Activated CD4-positive, alpha-beta T cell treated with anti-CD3 and anti-CD28 coated beads, Interleukin-2, Interleukin-4, amounts not matched to agents 100 ng/mL and 50 ng/mL, durations not matched to agents 16 hours and 8 hours (primary cell): ENCODE measurements at places on chromosomes 2 and 18.

DNA sequence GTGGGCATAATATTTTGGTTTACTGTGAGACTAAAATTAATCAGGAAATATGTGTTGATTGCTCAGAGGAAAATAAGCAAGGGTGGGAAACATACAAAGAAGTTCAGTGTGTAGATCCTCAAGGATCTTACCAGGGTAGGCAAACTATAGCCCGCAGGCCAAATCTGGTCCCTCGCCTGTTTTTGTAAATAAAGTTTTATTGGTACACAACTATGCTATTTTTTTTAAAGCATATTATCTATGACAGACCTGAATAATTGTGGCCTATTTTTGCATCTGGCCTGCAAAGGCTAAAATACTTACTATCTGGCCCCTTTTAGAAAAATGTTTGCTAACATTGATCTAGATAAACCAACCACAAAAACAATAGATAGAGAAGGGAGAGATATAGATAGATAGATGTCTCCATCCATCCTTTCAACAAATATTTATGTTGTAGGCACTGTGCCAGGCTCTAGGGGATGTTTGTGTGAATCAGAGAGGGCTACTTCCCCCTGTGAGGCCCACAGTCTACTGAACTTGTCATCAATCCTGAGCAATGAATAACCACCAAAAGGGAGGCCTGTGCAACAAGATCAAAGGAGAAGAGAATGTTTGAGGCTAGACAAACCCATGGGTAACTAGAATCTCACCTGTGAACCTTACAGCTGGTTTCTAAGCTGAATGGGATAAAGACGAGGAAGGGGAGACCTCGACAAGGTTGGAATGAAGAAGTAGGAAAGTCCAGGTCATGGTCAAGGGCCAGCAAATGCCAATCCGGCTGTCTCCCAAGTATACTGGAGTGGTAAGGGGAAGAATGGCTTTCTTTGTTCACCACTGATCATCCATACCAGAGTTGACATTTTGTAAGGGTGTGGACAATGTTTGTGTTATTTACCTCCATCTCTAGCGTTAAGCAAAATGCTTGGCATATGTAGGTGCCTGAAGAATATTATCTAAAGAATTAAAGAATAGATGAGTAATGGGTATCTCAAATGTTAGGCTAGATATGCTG, 23.6 kb downstream of the ALPK2 start:
- DNase-seq: peak; percentile 19

- no peak for DNase-seq
Observed at GRCh38 chr2:200159357-200159707, 147.2 kb upstream of the SPATS2L start.

- DNase-seq: no peak
Observed at GRCh38 chr2:10538224-10538894, 90.2 kb upstream of the ODC1 start.

DNA sequence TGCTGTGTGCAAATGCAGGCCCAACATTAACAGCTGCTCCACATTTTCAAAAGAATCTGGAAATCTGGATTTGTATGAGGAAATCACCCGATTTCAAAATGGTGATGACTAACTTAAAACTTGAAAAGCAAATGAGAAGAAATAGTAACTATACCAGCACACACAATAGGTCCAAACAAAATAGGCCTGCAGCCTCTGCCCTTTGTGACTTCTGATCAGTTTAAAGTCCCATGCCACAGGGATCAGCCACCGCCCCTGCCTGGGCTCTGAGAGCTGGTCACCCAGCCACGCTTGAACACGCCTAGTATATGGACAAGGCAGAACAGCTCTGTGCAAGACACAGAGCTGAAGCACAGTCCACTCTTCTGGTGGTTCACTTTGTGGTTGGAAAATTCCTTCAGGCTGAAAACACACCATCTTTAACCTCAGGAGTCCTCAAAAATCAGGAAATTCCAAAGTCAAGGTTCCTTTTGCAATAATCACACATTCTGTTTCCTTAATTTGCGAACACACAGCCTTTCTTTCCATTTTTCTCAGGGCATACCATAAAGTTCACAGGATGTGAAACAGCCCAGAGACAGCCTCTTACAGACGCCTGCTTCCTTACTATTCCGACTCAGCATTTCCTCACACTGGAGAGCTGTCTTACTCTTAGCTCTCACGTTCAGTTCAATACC, 150.1 kb upstream of the RIOK3 start:
- peak; percentile 22 for DNase-seq

- no peak for DNase-seq
Observed at GRCh38 chr2:207450186-207450585, 79.6 kb upstream of the CREB1 start.

GRCh38 chr2:118065015-118065706, 23.1 kb upstream of the INSIG2 start:
- no peak for DNase-seq

DNA sequence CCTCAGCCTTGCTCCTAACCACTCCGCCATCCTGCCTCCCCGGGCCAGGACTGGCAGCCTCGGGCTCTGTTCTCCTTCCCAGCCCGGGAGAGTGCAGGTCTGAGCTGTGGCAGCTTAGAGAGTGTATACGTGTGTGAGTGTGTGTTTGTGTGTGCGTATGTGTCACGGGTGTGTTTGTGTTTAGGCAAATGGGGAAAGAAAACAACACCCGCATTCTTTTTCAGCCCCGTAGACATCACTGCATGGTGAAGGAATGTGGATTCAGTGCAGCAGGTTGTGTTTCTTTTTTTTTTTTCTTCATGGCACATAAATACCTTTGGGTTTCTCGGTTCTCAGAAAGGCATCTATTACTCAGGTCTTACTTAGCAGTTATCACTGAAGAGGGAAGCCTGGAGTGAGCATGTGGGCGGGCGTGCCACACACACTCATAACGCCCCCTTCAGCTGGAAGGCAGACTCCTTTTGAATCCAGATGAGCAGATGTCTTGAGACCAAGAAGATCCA, 44.2 kb downstream of the GLI2 start:
- DNase-seq: no peak

DNA sequence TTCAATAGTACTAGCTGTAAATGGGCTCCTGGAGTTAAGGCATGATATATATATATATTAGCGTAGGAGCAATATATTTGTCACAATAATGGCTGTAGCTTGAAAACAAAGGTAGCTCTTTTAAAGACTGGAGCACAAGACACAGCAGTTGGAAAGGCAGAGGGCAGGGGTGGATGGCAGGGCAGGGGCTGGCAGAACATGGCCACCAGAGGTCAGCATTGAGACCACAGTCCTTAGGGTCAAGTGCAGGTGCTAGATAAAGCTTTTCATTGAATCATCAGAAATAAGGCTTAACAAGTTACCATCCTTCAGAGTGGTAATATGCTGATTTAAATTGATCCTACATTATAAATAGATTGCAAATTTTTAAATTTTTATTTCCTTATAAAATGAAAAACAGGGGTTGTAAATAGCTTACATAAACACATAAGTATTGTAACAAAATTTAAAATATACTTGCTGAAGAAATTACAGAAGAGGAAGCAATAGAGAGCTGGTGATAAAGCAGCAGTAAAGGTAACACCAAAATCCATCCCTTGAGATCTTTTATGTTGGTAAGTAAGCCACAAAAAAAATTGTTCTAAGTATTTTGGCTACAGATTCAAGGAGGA, 161.2 kb upstream of the PIEZO2 start:
- DNase-seq: peak; percentile 40

GRCh38 chr2:136116151-136116812, 1.7 kb downstream of the CXCR4 start:
- peak; percentile 56 for DNase-seq

- peak; percentile 15 for DNase-seq
Observed at GRCh38 chr18:22847867-22848451, 85.2 kb upstream of the RBBP8 start.

- no peak for DNase-seq
Observed at GRCh38 chr18:62189208-62189607, 2.2 kb downstream of the RELCH start.

GRCh38 chr2:64243081-64244036, 99.1 kb upstream of the PELI1 start:
- DNase-seq: no peak

GRCh38 chr18:3914833-3915610, 465.1 kb downstream of the TGIF1 start:
- no peak for DNase-seq

DNA sequence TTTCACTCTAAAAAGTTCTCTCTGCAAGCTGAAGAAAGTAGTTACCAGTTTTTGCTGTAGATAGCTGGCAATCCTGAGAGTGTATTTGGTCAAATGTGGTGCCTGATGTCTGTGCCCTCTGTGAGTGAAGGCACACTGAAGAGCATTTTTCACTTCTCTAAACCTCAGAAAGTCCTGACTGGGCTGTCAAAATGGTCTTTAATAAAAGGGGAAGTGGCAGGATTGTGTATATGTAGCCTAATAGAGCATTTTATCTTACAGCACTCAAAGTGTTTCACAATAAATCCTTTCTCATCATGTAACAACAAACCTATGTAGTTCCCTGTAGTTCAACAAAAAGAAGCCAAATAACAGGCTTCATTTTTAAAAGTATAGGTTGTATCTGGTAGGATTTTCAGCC, 1552.3 kb upstream of the SLC39A10 start:
- DNase-seq: no peak

DNA sequence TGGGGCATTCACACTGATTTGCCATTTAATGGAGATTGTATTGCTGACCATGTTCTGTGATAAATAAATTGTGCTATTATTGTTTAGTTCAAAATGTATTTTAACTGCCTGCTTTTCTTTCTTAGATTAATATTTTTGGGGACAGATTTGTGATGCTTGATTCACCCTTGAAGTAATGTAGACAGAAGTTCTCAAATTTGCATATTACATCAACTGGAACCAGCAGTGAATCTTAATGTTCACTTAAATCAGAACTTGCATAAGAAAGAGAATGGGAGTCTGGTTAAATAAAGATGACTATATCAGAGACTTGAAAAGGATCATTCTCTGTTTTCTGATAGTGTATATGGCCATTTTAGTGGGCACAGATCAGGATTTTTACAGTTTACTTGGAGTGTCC, 1.8 kb downstream of the DNAJC10 start:
- DNase-seq: no peak

GRCh38 chr2:168179592-168179991, 67.8 kb downstream of the STK39 start:
- no peak for DNase-seq

DNA sequence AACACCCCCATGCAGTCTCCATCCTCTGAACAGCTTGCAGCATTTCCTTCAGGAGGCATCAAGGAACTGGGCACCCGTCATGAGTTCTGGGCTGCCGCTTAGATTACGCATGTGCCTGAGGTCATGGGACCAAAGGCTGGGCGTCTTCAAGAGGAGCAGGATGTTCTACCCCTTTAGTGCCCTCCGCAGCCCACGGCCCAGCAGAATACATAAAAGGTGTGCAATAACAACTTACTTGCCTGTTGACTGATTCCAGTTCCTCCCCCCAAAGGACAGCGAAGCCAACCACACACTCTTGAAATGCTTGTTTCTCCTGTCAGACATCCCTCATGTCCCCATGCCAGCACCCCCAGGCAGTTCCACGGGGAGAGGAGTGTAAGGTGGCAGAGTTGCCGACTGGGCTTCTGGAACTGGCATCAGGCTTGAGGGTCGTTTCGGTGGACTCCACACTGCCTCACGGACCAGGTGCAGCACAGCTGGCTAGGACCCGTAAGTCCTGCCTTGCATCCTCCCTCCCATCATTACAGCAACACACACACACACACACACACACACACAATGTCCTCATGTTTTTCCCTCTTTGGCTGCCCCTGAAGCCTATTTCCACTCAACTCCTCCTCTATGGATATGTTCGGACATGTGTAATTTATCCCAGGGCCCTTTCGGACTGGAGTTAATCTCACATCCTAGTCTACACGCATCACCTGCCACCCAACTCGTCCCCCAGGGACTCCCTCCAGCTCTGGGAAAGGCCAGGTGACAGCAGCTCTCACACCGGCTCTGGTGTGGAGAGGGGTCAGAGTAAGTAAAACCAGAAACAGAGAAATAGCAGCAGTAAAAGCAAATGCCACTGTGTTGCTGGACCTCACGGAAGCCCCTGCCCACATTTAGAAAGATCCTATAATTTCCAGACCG, 200.7 kb downstream of the BCL11A start:
- no peak for DNase-seq

GRCh38 chr2:178412047-178412446, 38.9 kb downstream of the PRKRA start:
- no peak for DNase-seq

GRCh38 chr2:188897096-188897495, 77.1 kb upstream of the COL3A1 start:
- no peak for DNase-seq

DNA sequence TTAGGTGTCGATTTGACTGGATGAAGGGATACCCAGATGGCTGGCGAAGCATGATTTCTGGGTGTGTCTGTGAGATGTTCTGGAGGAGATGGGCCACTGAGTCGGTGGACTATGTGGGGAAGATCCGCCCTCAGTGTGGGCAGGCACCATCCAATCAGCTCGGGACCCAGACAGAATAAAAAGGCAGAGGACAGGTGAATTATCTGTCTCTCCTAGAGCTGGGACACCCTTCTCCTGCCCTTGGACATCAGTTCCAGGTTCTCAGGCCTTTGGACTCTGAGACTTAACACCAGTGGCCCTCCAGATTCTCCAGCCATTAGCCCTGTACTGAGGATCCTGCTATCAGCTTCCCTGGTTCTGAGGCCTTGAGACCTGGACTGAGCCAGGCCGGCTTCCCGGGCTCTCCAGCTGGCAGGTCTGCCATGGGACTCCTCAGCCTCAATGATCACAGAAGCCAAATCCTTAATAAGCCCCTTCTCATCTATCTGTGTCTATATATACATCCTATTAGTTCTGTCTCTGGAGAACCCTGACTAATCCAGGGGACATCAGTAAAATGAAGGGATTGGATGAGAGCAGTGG, 11.7 kb downstream of the PROC start:
- no peak for DNase-seq

- DNase-seq: no peak
Observed at GRCh38 chr2:55874338-55874737, 49.2 kb downstream of the EFEMP1 start.

DNA sequence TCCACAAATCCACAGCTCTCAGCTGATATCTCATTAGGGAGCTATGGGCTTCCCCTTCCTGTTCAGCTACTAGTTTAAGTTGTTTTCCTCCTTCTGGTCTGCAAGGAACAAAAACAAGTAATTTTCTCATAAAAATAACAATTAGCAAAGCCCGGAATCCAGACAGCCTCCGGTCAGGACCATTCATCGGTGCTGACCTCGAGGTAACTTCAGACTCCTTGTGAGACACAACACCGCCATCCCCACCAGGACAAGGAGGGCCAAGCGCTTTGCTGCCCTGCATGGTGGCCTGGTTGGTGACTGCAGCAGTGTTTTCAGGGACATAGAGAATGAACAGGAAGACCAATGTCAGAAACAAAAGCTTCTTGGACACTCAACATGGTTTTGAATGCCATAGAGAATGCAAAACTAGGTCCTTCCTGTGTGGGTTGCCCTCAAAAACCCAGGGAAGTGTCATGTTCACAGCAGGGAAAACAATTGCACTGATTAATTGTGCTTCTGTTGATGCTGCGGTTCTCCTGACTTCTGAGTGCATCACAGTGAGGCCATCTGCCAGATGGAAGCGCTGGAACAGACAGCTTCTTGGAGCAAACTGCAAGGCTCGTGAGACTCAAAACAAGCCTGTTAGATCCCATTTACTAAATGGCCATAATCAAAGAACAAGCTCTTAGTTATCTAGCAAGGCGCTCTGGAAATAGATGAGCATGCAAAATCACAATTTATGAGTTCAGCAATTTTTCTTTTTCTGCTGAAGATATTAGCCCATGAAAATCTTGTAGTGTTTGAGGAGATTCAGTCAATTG, 77.1 kb downstream of the HS1BP3 start:
- no peak for DNase-seq
